ENCODE measurements at places on chromosomes 13 and 19.

- no peak for DNase-seq
Measured at GRCh38 chr19:33638167-33639034, 16.6 kb downstream of the CHST8 start.

DNA sequence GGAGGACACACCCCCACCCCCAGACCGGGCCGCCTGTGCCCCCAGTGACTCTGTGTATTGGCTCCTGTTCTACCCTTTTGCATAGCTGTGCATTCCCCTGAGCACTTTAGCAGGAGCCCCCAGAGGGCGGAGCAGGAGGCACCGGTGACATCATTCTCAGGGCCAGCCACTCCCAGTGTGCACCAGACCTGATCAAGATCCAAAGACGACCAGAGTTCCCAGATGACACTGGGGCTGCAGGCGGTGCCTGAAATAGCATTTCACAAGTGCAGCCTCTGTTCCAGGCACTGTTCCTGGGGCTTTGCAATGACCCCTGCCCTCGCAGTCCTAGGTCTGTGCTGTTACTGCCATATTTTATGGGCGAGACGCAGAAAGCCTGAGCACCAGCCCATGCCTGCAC, 14.5 kb upstream of the PTPRS start:
- DNase-seq, result peak; percentile 45

- DNase-seq, result no peak
Measured at GRCh38 chr13:93217721-93218261, 8.8 kb upstream of the GPC6 start.

GRCh38 chr19:41707502-41707812, 969 bp upstream of the CEACAM5 start:
- DNase-seq, result peak; percentile 5

- peak; percentile 34 for DNase-seq
Measured at GRCh38 chr13:62357887-62358645, 942.4 kb upstream of the PCDH20 start.

DNA sequence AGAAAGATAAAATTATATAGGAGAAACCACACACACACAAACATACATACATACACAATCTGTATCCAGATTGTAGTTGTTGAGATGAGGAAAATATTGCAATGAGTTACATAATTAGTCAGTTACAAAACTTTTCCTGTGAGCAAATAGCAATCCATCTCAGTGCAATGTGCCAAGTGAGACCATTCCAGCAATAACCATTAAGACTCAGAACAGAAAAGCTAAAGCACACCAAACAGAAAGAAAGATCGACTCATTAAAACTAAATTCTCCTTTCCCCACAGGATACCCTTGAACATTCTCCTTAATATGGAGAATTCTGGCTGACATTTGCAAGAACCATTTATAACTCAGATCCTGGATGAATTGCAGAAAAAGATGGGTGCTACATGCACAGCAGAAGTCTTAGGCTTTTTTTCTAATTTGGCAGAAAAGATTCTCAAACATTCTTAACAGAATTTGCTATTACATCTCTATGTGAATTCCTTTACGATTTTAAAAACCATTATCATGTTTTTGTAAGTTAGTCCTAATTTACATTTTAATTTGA, 1341.2 kb upstream of the SPRY2 start:
- DNase-seq, result no peak

DNA sequence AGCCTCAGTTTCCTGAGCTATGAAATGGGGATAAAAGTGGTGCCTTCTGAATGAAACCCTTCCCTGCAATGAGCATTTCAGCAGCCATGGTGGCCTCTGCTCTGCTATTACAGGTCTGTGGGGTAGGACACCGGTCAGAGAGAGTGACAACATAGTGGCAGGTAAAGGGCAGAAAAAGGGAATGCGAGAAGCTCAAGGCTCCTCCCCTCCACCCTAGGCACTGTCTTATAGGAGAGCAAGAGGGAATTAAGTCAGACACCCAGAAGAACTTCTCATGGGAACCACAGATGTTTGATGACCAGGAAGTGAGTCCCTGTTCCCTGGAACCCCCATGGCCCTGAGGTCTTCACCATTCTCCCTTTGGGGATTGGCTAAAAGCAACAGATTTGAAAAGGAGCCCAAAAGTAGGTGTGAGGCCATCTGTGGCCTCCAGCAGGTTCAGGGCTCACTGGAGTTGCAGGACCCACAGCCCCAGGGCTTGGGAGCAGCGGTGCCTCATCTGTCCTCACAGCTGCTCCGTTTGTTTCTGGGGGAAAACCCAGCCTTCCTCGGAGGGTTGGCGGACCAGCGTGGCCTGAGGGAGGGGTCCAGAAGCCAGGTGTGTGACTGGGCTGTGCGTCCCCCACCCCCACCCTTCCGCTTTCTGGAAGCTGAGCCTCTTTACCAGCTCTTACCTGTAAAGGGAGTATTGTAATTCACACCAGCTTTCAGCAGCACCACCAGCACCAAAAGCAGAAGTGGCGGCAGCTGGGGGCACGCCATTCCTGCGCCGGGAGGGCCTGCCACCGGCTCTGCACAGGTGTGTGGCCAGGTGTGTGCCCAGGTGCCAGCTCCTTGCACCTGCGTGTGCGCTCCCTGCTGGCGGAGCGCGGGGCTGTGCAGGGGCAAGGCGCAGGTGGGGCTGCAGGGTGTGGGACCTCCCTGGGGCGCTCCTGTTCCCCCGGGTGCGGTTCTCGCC, 19.4 kb downstream of the IQCN start:
- DNase-seq, result no peak

- peak; percentile 38 for DNase-seq
Measured at GRCh38 chr13:23159760-23160637, 20.8 kb upstream of the SGCG start.

- no peak for DNase-seq
Measured at GRCh38 chr13:40101708-40102359, 446.4 kb downstream of the COG6 start.

- no peak for DNase-seq
Measured at GRCh38 chr19:10690341-10690781, 10.9 kb upstream of the QTRT1 start.

GRCh38 chr19:42132030-42132628, at the start of gene POU2F2:
POU2F2 (minus strand) TSS chr19:42132446; CDS start chr19:42132411, 35 bp downstream.
- no peak for DNase-seq

GRCh38 chr13:48401480-48401879, 11.4 kb downstream of the LPAR6 start:
- DNase-seq, result no peak

- no peak for DNase-seq
Measured at GRCh38 chr19:49560358-49560900, 19.9 kb downstream of the NOSIP start.

GRCh38 chr13:104253063-104253680, 1187.0 kb upstream of the SLC10A2 start:
- DNase-seq, result no peak

DNA sequence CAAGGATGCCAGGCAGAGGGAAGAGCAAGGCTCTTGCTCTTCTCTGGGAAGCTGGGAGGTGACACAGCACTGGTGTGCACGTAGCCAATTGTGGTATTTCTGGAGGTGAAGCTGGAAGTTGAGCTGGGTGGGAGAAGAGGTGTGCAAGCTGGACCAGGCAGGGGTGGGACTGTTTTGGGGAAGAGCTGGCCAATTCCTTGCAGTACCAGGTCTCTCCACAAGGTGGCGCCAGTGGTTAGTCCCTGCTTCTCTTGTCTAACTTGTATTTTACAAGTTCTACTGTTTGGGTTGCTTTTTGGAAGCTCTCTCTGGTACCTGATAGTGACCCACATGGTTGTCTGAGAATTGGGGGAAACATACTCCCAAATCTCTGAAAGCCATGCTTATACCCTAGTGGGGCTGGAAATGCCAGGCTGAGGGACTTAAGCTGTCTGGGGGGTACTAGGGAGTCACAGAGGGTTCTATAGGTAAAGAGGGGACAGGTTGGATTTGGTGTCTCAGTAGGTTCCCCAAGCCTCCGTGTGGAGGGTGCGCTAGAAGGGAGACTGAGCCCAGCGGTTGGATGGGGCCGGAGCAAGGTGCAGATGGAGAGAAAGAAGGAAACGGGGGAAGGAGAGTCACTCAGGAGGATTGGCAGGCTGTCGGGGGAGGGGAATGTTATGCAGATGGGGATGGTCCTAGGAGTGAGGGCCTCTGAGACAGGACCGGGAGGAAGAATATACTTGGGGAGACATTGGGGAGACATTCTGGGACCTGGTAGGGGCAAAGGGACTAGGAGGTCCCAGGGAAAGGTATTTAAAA, 3.0 kb downstream of the HPN start:
- peak; percentile 68 for DNase-seq

DNA sequence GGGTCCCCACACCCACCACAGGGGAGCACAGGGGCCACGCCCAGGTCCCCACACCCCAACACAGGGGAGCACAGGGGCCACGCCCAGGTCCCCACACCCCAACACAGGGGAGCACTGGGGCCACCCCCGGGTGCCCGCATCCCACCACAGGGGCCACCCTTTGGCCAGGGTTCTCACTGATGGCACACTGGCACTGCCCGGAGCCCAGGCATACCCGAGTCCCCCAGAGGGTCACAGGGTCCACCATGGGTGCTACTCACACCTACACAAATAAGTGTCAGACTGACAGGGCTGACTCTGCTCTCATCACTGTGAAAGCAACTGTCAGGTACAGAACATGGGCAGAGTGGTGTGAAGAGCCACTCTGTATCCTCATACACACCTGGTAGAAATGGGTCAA, 98.8 kb downstream of the TUBGCP3 start:
- DNase-seq, result no peak

GRCh38 chr13:30972888-30973377, 40.5 kb downstream of the TEX26 start:
- DNase-seq, result no peak

DNA sequence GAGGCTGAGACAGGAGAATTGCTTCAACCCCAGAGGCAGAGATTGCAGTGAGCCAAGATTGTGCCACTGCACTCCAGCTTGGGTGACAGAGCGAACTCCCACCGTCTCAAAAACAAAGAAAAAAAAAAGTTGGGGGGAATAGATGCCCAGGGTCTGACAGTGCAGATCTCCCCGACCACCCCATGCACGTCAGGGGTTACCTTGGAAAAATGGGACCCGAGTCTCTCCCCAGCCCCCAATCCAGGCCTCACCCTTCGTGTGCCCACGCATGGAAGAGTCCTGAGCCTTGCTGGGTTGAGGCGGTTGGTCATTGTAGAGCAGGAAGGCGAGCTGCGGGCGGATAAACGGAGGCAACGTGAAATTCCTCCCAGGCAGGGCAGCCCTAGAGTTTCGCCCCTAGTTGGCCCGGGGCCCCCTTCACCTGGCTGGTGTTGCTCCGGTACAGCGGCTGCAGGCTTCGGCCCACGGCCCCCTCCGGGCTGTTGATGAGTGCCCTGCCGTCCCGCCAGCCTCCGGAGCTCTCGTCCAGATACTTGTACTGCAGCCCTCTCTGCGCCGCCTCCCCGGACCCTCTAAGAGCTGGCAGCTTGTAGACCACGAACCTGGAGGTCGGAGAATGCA, 588 bp downstream of the DNASE2 start:
- peak; percentile 68 for DNase-seq

DNA sequence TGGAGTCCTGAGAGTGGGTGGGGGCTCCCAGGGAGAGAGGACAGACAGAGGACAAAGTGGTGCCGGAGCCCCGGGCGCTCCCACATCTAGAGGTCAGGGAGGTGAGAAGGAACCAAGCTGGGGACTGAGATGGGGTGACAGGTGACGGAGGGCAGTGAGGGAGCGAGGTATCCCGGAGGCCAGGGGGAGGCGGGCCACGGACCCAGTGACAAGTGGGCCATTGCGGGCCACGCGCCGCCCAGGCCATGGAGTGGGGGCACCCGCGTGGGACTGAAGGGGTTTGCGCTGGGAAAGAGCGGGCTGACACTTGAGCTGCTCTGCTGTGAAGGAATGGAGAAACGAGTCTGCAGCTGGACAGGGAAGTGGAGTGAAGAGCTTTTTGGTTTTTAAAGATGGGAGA, 2.6 kb downstream of the ZNF628 start:
- DNase-seq, result no peak

GRCh38 chr13:49428041-49428763, 15.7 kb downstream of the CAB39L start:
- no peak for DNase-seq

- no peak for DNase-seq
Measured at GRCh38 chr13:31970231-31970930, 61.2 kb upstream of the FRY start.

DNA sequence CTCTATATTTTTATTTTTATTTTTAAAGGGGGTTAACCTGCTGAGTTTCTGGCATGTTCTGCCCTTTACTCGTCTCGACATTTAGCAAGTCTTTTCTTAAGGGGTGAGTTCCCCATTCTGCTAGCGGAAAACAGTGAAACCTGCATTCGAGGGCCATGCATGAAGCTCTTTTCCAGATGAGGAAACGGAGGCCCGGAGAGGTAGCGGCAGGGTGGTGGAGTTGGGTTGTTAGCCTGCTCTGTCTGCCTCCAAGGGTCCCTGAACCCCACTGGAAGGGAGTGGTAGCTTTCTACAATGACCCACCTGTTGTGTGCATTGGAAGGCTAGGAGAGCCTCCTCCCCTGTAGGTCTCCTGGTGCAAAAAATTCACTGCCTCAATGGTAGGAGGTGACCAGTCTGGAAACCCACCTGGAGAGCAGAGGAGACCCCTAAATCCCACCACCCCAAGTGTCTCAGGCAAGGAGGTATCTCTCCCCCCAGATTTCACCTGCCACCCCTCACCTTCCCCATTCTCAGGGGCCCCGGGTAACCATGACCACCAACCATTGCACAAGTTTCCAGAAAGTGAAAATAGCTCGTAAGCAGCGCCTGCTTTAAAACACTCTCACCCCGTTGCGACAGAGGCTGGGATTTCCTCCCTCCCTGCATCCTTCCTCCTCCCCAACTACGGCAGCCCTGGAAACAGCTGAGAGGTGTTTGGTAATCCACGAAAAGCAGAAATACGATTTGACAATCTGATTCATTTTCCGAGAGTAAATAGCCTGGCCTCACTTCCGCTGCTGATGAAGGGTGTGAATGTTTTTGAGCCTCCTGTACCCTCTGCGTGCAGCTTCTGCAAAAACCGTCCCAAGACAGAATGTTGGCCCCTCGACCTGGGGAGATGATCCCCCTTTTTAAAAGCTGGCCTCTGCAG, 3.5 kb downstream of the KLF2 start:
- DNase-seq, result peak; percentile 51

DNA sequence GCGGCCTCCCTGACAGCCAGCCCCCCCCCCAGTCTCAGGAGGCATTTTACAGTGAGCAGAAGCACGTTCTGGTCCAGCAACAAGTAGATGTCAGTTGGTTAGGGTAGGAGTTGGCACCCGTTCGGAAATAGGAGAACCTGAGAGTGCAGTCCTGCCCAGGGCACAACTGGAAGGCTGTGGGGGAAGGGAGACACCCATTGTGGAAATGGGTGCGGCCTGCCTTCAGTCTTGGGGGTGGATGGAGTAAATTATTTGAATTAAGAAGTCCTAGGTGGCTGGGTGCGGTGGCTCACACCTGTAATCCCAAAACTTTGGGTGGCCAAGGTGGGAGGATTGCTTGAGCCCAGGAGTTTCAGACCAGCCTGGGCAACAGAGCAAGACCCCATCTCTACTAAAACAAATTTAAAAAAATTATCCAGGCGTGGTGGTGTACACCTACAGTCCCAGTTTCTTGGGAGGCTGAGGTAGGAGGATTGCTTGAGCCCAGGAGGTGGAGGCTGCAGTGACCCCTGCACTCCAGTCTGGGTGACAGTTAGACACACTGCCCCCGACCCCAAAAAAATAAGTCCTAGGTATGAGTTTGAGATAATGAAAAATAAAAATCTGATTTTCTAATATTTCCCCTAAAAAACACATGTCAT, 1.2 kb downstream of the CIRBP start:
- DNase-seq, result peak; percentile 68
